ENCODE measurements at places on chromosomes 2 and 18.

DNA sequence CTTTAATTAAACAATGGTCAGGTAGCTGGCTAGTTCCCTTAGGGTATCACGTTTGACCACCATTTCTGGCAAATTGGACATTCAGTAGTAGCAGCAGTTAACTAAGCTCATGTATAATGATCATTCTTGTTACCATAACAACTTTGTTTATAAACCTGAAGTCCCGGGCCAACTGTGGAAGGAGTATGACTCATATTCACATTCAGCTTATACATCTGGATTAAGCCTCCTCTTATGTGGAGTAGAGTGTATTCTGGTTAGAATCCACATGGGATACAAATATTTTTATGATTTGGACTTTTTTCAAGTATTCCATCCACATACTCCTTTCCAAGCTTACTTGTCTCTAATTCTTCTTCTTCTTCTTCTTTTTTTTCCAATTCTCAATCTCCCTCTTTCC, 70.3 kb upstream of the ZSWIM2 start:
- no peak for DNase-seq

GRCh38 chr2:74873678-74874640, 40.0 kb downstream of the HK2 start:
- no peak for DNase-seq

- DNase-seq: no peak
Observed at GRCh38 chr2:64135421-64135820, 8.8 kb downstream of the PELI1 start.

GRCh38 chr2:8333177-8333831, 348.6 kb upstream of the ID2 start:
- DNase-seq: no peak

DNA sequence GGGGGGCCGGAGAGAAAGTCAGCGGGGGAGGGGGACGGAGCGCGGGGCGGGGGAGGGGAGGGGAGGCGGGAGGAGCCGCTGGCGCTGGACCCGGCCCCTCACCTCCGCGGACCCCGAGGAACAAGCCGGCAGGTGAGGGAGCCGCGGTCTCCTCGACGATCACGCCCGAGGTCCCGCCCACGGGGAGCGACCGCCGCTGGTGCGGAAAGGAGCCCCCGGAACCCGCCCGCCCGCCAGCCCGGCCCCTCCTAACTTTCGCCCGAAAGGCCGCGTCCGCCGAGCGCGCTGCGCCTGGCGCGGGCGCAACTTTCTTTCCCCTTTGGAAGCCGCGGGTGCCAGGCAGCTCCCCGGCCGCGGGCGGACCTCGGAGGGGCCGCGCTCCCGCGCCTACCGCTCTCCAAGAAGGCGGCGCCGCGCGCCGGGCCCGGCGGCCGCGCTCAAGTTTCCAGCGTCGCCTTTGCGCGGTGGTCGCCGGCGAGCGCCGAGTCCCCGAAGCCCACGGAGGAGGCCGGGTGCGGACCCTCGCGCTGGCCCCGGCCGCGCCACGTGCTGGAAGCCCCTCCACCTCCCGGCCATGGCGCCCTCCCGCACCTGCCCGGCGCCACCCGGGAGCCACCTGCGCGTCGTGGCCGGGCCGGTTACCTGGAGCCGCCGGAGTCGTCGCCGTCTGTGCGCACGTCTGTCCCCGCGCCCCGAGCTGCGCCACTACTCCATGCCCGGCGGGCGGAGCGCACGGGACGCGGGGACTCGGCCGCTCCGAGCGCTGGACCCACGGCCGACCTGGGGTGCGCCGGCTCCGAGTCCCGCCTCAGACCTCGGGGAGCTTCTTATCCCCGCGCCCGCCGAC, at the start of gene ALKAL2:
TSS of gene ALKAL2 (minus strand) at position 181 of the 847 bp plus-strand sequence. CDS start 256 bp downstream, outside the sequence.
- DNase-seq: no peak

GRCh38 chr2:211930331-211930730, 608.3 kb downstream of the ERBB4 start:
- DNase-seq: no peak

DNA sequence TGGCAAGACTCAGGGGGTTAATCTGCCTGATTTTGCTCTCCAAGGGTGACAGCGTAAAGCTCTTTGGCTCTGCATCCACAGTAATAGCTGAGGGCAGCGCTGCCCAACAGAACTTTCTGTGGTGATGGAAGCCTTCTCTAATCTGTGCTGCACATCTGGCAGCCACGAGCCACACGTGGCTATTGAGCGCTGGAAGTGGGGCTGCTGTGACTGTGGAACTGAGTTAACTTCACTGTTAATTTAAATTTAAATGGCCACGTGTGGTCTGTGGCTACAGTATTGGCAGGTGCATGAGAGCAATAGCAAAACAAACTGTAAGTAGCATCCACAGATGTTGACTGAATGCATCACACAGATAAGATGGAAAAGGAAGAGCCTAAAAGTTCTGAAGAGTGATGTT, 47.3 kb upstream of the TMEM200C start:
- DNase-seq: no peak

Measured in 8988T (cell line).